ENCODE measurements at places on chromosomes 7 and 10.

- DNase-seq, result no peak
Observed at GRCh38 chr7:127978421-127978820, 52.8 kb downstream of the LRRC4 start.

- DNase-seq, result no peak
Observed at GRCh38 chr10:23412223-23412622, 26.7 kb upstream of the OTUD1 start.

DNA sequence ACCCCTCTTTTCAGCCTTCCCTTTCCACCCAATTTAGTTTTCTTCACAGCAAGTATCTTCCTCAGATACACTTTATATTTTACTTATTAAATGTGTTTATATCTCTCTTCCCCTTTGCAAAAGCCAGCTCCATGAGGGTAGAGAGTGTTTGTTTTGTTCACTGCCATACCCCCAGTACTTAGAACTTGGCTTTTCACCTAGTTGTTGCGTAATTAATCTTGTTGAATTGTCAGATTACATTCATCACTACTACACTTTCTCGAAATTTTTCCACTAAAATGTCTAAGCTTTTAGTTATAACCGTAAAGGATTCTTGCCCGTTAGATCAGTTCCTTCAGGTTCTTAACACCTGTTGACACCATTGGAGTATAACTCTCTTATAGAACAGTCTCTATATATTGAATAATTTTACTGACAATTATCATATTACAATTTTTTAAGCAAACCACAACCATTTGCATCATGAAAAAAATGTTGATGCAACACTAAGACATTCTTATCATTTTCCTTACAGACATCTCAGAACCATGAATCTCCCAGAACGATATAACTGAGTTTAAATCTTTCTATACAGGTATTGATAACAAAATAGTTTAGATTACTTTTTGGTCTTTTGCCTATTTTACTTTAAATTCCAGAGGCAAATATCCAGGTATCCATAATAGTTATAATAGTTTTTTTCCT is 29.9 kb downstream of the VWDE start:
- no peak for DNase-seq

GRCh38 chr10:97017474-97017903 is 168.3 kb downstream of the SLIT1 start:
- no peak for DNase-seq

DNA sequence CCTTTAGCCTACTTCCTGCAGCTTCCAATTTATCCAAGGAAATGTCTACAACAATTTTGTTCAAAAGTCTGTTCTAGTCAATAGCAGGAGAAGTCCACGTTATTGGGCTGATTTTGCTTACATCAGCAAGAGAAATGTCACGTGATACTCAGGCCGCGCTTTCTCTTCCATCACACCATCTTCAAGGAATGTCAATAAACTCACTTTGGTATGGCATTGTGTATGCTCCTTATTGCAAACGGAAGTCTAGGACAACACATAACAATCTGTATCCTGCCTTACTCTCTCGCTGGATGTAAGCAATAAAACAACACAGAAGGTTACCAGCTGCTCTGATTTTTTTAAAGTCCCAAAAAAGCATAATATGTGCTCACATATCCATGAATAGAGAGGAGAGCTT is 17.1 kb upstream of the STK17A start:
- no peak for DNase-seq

- DNase-seq, result no peak
Observed at GRCh38 chr10:99828464-99828863, 46.0 kb downstream of the ABCC2 start.

DNA sequence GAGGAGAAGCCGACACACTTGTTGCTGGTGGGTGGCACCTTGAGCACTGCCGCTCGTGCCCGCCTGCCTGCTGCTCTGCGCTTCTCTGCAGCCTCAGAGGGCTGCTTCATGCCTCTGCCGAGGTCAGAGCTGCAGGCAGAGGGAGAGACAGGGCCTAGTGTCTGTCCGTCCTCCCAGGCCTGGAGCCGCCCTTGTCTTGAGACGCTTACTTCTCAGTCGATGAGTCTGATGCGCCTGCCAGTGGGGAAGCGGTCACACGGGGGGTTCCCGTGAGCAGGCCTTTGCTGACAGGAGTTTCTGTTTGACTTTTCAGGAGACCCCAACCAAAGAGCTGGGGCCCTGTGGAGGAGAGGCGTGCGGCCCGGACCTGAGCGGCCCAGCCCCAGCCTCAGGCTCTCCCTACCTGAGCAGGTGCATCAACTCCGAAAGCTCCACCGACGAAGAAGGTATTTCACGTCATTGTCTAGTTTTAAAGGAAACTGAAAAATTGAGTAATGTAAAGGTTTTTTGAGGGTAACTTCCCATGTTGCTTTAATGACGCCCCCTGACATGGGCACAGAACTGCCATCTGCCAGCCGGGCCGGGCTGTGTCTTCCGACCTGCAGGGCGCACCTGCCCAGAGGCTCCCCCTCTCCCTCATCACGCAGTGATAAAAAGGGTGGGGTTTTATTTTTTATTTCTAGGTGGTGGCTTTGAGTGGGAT is 7.8 kb upstream of the BHLHA15 start:
- no peak for DNase-seq

DNA sequence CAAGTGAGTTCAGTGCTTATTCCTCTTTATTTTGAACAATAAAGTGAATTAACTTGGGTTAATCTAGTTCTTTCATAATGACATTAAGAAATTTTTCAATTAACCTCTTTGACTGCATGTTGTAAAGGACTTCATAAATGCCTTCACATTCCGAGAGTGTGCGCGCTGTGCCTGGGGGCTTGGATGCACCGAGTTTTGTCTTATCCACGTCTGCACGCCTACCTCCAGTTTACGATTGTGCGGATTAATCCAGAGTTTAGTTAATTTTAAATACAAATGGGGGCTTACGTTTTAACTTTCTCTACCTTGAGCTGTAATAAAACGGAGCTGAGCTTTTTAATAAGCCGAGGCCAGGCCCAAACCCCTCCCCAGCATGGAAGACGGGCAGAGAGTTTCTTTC is 120.4 kb downstream of the EBF3 start:
- no peak for DNase-seq

DNA sequence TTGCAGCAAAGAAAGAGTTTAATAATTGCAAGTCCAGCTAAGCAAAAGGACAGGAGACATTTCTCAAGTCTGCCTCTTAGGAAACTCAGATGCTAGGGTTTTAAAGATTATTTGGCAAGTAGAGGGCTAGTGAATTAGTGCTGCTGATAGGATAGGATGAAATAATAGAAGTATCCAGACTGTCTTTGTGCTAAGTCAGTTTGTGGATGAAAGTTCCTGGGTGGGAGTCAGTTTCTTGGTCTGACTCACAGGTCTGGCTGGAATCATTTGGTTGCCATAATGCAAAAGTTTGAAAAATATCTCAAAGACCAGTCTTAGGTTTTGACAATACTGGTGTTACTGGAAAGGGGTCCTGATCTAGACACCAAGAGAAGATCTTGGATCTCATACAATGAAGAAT is 42.6 kb upstream of the INHBA start:
- no peak for DNase-seq

GRCh38 chr10:104273286-104273685 is 4.3 kb downstream of the GSTO2 start:
- DNase-seq, result no peak

- DNase-seq, result no peak
Observed at GRCh38 chr10:129909080-129909479, 55.0 kb downstream of the EBF3 start.

DNA sequence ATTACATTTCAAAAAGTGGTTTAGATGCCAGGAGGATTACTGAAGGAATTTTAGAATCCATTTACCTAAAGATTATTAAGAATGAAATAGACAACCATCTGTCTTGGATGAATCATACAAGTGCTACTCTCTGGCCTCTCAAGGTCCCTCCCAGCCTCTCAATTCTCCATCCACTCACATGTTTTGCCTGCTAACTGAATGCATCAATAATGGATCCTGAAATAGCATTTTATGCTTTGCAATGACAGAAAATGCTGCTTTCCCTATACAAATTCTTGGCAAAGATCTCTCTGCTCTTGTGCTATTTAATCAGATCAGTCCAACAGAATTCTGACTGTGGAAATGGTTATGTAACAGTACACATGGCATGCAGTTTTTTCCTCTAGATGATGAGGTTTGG is 68.1 kb downstream of the HBP1 start:
- no peak for DNase-seq

DNA sequence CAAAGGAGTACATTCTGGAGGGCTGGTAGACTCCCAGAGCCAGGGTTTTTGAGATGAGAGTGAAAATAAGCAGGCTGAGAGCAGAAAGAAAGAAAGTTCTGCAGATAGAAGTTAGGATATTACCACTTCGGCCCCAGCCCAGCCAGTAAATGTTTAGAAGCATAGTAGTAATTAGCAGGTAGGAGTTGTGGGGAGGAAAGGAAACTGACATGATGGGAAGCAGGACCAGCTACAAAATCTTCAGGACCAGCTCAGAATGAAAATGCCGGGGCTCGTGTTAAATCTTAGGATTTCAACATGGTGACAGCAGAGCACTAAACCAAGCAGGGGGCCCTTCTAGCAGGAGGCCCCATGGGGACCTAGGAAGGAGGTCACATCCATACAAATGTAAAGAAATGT is 28.7 kb downstream of the PRSS2 start:
- DNase-seq, result no peak

GRCh38 chr10:48336978-48337599 is 30.6 kb downstream of the MAPK8 start:
- DNase-seq, result no peak

GRCh38 chr10:64973391-64973790 is 1452.2 kb downstream of the REEP3 start:
- no peak for DNase-seq

DNA sequence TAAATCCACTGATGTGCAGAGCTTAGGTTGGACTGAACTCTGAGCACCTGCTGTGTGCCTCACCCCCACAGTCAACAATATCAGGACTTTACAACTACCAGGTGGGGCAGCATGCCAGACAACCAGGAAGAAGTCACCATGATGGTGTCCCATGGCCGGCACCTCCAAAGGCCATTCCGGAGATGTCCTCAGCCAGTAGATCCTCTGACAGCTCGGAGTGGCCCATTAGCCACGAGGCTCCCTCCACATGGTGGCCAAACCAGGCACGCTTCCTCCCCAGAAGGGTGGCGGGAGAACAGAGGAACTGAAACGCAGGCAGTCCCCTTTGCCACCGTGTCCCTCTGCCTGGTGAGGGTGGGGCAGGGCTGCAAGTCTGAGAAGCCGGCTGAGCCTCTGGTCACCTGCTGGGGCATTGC is 390.0 kb downstream of the TNS3 start:
- DNase-seq, result no peak

GRCh38 chr10:27730041-27730440 is 15.6 kb downstream of the MKX start:
- DNase-seq, result no peak

DNA sequence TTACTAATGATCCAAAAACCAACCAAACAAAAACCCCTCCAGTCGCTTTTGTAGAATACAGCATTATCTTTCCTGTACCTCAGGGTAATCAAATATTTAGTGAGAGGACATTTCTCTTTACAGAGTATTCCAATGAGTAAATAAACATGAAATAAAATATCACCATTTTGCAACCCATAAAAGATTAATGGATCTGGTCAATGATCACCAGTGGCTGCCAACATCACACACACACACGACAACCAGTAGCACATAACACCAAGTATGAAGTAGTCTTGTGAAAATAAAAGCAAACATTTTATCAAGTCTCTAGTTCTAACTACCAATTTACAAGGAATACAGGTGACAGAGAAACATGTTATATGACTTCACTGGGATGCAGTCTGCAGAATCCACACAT is 188.6 kb upstream of the IMMP2L start:
- DNase-seq, result no peak

GRCh38 chr7:14020339-14020900 is 31.0 kb upstream of the ETV1 start:
- DNase-seq, result no peak

GRCh38 chr10:62577076-62577475 is 202.9 kb downstream of the ZNF365 start:
- DNase-seq, result no peak

- no peak for DNase-seq
Observed at GRCh38 chr10:70343712-70344111, 38.7 kb downstream of the LRRC20 start.

DNA sequence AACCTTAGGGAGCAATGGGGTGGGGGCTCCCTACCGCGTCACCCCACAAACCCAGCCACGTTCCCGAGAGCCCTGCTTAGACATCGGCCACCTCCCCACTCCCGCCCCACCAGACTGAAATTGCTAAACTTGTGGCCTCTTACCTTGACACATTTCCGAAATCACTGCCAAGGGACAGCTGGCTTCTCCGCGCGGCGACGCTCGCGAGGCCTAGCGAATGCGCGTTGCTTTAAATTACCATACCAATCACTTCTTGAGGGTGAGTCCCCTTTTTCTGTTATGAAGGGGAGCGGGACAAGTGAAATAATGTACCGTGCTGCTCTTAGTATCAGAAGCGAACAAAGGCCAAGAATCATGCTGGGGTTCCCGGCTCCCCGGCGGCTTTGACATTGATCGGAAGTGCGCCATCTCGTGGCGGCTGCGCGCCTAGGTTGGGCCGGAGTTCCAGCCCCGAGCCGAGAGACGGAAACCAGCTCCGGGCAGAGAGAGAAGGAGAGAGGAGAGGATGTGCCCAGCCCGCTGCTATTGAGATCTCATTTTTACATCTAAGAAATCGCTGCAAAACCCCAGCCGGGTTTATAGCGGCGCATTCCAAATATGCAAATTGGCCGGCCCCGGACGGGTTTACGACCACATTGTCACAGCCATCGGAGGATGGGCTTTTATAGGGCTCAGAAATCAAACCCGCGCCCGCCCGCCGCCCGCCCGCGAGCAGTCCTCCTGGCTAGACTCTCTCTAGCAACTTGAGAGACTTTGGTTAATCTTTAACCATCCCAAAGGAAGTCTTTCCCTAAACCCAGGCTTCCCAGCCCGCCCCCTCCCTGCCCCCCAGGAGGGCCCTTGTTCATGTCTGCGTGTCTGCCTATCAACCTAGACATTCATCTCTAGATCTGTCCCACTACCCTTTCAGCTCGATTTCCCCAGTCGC is 5.3 kb downstream of the HOXA11 start:
- no peak for DNase-seq

GRCh38 chr7:1053816-1054370 is 9.5 kb downstream of the GPR146 start:
- DNase-seq, result no peak

DNA sequence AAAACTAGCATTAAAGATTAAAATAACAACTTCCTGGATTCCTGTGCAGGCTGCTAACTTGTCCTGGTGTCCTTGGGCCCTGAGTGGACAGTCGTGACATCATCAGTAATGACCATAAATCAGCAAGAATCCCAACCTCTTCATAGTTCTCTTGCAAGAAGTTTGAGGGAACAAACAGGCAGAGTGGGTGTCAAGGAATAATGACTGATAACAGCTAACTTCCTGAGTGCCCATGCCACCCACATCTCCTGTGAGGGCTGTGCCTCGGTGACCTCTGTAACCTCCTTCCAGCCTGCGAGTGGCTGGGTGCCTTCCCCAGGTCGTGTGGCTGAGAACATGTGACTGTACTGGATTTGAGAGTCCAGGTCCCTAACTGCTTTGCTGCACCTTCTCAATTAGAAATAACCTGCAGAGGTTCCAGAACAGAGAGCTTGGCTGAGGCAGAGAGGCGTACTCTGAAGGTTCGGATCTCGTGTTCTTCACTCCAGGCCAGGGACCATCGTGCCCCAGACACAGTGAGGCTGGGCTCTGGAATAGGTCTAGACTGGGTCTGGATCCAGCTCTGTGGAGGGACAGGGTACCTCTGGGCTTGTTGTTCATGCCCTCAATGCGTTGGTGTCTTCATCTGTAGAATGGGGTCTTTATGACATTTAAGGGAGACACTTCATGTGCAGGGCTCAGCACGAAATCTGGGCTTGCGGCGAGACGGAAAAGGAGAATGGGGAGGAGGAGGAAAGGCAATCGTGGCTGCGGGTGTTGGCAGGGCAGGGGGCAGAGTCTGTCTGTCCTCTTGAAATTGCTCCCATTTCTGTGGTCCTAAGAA is 313.1 kb upstream of the ZNF32 start:
- DNase-seq, result no peak

Data from activated CD8-positive, alpha-beta memory T cell treated with anti-CD3 and anti-CD28 coated beads for 4 hours (primary cell).